ENCODE measurements at places on chromosomes 3 and 15.

- no peak for DNase-seq
These were observed 16.8 kb downstream of the BCL2L10 start for GRCh38 chr15:52095597-52096262.

GRCh38 chr3:114319453-114319852, 25.6 kb downstream of the TIGIT start:
- no peak for DNase-seq

- no peak for DNase-seq
These were observed 171.0 kb downstream of the RPLP1 start for GRCh38 chr15:69623392-69624154.

- no peak for DNase-seq
These were observed 287.8 kb upstream of the MCTP2 start for GRCh38 chr15:93943586-93943985.

DNA sequence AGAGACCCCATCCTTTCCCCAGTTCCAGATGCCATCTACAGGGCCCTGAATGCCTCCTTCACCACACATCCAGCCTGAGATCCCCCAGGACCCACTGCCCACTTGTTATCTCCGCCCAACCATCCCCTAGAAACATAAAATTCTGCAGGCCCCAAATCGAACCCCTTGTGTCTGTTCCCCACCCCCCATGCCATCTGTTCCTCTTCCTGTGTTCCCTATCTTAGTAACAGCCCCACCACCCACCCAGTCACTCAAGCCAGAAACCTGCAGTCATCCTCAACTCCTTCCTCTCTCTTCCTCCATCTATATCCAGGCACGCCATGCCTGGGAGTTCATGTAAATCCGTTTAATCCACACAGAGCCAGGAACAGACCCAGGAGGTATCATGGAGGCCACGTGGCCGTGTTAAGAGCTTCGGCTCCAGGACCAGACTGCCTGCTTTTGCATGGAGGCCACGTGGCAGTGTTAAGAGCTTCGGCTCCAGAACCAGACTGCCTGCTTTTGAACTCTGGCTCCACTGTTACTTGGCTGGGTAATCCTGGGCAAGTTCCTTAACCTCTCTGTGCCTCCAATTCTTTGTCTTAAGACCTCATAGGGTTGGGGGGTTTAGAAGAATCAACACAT, 4.8 kb downstream of the CSRNP1 start:
- DNase-seq: no peak

DNA sequence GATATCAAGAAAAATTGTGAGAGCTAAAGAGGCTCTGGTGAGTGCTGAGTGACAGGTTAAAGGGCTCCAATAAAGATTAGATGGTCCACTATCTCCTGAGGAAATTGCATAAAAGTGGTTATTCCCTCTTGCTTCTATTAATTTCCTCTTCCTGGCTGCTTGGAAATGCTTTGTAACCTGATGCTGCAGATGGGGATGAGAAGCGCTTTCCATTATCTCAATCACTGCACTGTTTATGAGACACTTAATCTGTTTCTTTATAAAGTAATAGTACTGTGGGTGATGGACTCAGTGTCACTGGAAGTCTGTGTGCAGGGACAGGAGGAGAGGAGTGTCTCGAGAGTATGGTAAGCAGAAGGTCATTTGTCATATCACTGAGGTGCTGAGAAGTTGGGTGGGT, 305.3 kb downstream of the EPHB1 start:
- no peak for DNase-seq

- no peak for DNase-seq
These were observed 4.6 kb downstream of the DPP8 start for GRCh38 chr15:65512807-65513416.

- DNase-seq: no peak
These were observed 738.7 kb downstream of the MCTP2 start for GRCh38 chr15:94970096-94970495.

GRCh38 chr15:99279290-99279689, 28.0 kb downstream of the LRRC28 start:
- no peak for DNase-seq

Data from thymus (tissue), 14 donors.